ENCODE measurements at places on chromosomes 6 and 20.

DNA sequence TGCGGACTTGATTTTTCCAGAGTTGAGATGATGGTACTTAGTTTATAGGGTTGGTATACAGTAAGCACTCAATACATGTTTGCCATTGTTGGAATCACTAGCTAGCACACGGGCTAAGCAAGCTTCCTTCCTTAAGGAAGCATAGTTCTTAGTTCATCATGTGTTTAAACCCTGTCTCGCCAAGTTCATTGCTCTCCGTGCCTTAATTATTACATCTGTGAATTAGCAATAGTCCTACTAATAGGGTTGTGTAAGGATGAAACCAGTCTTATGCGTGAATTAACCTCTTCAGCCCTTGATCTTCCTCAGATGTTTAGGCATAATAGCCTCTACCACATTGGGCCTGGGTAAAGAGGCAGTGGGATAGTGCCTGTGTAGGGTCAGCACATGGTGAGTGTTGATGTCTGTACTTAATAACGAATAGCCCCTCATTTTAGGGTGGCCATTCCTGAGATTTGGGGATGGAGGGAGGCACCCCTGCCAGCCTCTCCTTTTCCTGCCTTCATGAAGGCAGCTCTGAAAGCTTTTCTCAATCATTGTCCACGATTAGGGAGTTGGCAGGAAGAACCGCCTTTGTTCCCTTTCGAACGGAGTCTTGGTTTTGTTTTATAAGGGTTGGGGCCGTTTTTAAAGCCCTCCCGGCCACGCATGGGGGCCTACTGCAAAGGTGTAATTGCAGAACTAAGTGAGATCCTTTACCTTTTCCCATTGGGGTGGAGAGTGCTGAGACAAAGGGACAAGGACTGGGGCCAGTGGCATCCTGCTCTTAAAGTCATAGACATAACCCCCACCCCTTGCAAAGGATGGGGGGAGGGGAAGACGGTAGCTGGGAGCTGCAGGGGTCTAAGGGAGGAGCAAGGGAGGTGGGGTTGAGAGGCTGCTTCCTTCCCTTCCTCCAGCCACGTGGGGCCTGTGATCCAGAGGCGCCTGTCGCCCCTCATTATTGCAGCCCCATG, 2.1 kb downstream of the DNMT3B start:
- no peak for DNase-seq

- DNase-seq = no peak
Measured at GRCh38 chr20:50710492-50711063, 19.2 kb upstream of the RIPOR3 start.

DNA sequence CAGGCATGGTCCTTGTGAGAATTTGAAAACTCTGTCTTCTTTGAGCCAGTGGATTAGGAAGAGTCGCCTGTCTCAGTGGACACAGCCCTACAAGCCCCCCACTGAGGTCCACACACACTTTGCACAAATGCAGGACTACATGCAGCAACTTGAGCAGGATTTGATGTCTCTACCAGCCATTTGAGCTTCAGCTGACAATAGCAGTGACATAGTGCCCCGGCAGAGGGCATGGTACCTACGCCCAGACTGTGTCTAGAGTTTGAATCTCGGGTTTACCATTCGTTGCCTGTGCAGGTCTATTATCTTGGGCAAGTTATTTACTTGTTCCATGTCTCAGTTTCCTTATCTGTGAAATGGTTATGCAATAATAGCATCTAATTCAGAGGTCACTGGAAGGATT, 580.1 kb downstream of the TFAP2B start:
- DNase-seq = no peak

- DNase-seq = no peak
Measured at GRCh38 chr6:148211777-148212324, 130.8 kb upstream of the SASH1 start.

Data from effector CD8-positive, alpha-beta T cell (primary cell).